NCI-H524 (cell line): ENCODE measurements at places on chromosomes 12 and 14.

DNA sequence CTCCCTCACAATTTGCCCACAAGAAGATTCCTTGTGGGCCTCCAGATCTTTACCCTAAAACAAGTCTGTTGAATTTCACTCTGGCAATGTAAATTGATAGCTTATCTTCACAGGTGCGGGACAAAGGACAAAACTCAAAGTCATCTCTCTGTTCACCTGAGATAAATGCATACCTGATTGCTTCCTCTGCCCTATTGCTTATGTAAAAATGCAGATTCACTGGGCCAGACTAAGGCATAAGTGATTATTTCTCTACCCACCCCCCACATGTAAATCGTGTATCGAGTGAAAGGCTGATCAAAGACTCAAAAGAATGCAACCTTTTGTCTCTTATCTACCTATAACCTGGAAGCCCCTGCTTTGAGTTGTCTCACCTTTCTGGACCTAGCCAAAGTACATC lies 316.8 kb downstream of the SSPN start:
- no peak for DNase-seq

- DNase-seq, result peak; percentile 26
Observed at GRCh38 chr12:51269174-51270066, 795 bp downstream of the SMAGP start.

DNA sequence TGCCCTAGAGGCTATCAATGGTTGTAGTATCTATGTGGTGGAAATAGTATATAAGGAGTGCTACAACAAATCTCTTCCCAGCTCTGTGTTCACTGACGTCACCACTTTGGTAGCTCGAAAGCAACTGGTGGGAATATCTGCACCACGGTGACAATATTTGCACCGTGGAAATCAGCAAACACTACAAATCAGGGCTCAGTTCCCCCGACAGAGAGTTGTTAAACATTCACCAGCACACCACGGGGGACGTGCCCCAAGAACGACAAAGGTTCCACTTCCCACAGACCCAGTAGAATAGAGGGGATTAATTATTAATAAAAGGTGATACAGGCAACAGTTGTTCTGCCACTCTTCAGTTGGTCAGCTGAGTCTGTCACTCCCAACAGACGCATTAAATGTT lies 98.4 kb downstream of the CCDC60 start:
- DNase-seq, result no peak

DNA sequence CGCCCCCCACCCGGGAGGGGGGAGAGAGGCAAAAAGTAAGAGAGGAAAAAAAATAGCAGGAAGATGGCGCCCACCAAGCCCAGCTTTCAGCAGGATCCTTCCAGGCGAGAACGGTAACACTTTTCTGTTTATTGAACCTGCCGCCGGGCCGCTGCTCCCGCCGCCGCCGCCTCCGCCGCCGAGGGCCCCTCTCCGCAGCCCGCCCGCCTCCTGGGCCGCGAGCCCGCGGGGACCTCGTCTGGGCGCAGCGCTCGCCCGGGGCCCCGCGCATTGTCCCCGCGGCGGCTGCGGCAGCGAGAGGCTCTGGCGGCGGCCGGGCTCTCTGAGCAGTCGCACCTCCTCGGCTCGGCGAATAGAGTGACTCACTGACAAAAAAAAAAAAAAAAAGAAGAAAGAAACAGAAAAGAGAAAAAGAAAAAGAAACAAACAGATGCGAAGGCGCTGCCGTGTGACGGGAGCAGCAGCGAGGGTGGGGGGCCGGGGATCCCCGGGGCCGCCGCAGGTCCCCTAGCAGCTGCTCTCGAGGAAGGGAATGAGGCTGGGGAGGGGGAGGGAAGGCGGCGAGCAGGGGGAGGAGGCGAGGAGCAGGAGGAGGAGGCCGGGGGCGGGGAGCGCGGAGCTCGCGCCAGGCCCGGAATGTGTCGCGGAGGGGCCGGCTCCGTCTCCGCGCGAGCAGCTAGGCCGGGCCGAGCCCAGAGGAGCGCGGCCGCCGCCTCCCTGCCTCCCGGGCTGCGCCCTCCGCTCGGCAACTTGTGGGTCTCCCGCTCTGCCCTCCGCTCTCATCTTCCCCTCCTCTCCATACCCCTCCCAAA lies 781 bp downstream of the NPAS3 start:
- peak; percentile 83 for DNase-seq

DNA sequence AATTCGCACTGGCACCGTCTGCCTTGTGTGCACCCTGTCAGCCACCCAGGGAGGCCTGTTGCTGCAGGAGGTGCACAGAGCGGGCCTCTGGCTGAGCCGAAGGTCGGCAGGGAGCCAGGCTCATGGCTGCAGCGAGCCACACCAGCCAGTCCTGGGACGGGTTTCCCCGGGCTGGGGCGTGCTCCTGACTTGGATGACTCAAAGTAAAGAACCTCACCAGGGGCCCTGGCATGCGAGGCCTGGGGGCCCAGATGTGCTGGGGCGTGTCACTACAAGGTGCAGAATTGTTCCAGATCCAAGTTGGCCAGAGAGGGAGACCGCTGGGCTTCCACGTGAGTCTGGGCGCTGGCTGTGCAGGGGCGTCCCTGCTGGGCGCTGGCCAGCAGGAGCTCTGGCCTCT lies 34.5 kb downstream of the FBRSL1 start:
- no peak for DNase-seq

DNA sequence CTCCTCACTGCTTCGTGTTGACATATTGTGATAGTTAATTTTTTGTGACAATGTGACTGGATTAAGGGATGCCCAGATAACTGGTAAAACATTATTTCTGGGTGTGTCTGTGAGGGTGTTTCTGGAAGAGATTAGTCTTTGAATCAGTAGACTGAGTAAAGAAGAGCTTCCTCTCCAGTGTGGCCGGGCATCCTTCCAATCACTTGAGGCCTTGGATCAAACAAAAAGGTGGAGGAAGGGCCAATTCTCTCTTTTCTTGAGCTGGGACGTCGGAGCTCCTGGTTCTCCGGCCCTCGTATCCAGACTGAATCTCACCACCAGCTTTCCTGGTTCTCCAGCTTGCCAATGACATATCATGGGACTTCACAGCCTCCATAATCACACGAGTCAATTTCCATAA lies 240.4 kb downstream of the CHST11 start:
- DNase-seq, result no peak

- no peak for DNase-seq
Observed at GRCh38 chr12:51926064-51926632, 18.8 kb downstream of the ACVRL1 start.

DNA sequence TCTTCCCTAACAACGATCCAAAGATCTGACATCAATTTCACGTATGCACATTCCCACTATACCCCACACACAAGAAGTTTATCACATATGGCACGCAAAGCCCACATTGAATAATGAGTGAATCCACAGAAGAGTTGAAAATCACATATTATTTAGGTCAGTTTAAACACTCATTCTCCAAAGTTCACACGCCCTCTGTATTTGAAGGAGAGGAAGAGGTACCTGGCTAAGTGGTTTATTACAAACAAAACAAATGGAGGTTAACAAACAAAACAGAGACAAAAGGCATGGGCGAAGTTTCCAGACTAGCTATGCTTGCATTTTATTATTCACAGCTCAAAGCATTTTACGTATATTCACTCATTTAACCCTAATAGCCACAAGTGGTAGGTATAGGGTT lies 41.8 kb downstream of the CPM start:
- no peak for DNase-seq

- no peak for DNase-seq
Observed at GRCh38 chr12:50246197-50246865, 37.0 kb downstream of the LIMA1 start.

DNA sequence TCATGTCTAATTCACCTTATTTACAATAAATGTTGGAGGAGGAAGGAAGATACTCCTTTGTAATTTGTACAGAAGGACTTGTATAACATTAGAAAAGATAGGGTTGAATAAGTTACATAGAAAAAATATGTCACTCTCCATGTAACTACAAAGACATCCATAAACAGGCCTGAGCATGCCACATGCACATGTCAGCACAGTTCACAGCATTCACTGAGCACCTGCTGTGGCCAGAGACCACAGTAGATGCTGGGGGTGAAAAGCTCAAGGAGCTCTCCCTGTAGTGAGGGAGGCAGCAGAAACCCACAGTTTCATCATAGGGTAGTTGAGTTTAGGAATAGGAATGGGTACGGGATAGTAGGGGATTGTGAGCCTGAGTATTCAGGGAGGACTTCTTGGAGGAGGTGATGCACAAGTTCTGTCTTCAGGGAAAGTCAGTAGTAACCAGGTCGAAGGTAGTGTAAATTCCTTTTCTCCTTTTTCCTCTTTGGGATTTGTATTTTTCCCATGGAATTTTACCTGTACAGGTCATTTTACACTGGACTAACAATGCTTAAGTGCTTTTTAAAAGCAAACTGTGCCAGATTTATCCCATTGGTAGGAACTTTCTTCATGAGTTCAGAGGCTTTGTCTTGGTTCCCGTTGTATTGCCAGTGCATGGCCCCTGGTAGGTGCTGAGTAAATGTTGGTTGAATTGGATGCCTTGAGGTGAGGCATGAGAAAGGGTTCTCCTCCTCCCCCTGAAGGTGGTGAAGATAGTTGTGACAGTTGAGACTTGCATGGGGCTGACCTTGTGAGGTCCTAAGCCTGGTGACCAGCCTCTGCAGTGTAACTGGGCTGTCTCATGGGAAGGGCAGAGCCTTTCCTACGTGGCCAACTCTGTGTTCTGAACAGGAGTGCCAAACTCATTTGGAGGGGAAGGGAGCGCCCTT lies 20.2 kb downstream of the PRKCH start:
- no peak for DNase-seq

- DNase-seq, result no peak
Observed at GRCh38 chr12:10082117-10082874, 16.5 kb downstream of the CLEC1A start.

DNA sequence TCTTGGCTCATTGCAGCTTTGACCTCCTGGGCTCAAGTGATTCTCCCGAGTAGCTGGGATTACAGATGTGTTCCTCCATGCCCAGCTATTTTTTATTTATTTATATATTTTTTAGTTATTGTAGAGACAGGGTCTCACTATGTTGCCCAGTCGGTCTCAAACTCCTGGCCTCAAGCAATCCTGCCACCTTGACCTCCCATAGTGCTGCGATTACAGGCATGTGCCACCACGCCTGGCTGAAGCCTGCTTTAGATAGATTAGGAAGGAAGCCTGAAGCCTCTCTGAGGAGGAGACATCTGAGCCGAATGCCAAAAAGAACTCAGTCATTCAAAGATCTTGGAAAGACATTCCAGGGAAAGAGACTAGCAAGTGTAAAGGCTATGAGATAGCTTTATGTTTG lies 10.2 kb downstream of the INHBC start:
- DNase-seq, result no peak

DNA sequence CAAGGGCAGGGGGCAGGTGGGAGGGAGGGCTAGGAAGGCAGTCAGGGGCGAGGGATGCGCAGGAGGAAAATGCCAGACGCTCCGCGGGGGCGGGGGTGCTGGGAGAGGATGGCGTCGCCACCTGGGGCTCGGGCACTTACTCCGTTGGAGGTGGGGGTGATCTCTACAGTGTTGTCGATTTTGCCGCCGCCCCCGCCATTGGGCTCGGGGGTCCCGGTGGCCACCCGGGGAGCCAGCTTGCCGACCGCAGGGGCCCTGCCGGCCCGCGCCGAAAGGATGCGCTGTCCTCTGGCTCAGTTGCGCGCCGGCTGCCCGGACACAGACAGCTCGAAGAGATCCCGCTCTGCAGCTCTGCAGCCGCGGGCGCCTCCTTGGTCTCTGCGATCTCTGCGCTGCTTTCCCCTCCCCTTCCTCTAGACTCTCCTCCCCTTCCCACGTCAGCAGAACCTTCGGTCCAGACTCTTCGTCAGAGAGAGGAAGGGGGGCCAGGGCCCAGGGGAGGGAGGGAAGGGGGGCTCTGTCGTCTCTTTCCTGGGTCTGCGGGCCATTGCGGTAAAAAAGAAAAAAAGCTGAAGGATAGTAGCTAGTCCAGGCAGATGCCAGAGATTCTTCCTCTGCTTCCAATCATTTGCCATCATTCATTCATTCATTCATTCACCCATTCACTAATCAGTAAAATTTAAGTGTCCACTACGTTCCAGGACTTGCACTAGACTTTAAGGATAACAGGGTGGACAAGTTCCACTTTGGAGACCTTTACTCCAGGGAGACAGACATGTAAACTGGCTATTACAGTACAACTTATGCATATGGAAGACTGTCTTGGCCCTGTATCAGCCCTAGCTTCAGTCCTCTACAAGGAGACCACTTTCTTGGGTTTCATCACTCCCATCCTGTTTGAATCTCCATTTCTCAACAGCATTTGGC lies at the start of gene SLC22A17:
SLC22A17 (minus strand) TSS at position 382 of the 927 bp plus-strand sequence.
- peak; percentile 96 for DNase-seq

DNA sequence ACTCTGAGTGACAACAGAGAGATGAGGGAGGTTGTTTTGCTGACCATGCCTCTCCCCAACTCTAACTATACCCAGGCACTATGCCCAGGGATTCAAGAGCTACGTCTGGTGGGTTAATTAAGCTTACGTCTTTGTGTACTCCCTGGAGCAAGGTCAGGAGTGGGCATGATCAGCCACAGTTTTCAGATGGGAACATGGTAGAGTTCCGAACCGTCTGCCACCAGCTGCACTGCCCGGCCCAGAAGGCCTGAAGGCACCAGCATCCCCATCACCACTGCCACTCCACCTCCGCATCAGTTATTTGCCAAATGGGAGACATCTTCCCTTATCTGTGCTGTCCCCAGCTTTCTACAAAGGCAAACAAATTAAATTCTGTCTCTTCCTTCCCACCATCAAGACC lies 11.1 kb upstream of the GPX2 start:
- DNase-seq, result no peak

DNA sequence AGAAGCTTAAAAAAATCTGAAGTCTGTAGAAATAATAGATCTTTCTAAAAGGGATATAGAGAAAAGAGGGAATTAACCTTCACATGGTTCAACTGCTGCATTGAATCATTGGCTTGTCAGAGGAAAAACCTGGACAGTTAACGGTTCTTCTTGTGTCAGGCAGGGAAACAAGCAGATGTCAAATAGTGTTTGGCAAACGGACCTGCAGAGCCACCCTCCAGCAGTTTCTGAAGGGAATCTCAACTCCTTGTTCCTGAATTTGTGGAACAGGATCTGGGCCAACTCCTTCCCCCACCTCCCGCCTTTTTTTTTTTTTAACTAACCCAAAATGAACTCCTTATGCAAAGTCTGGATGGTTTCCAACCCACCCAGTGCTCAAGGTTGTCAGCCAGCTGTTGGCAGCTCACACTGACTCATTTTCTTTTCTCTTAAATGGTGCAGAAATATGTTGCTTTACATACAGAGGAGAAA lies 187.3 kb downstream of the CAND1 start:
- DNase-seq, result peak; percentile 17

DNA sequence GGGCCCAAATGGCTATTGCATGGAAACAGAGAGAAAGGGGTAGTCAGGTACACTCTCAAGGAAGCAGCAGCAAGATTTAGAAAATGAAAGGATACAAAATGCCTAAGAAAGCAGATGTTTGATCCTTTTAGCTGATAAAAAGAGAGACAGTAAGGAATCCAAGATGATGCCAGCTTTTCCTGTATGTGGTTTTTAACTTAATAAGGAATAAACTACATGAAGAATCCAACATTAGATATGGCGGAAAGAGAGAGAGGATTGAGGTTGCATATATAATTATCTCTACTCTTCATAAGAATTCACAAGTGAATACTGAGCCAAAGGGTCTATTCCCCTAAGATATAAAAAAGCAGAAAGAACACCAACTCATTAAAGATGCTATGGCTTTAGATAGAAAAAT lies 11.6 kb downstream of the TMED10 start:
- no peak for DNase-seq

- DNase-seq, result no peak
Observed at GRCh38 chr14:72849222-72849621, 44.7 kb downstream of the DPF3 start.
